Cardiac ventricle fibroblast (primary cell): ENCODE measurements at places on chromosomes 13 and 19. TPM values are rescaled to one million over a fixed set of nuclear protein-coding genes. Genes with fewer than 3 reads are reported as not detected.

GAPDHS gene
- total RNA-seq = not detected in 2 replicates

FUT2 gene
- total RNA-seq = not detected in 2 replicates

CACNA1A gene
- total RNA-seq = 0.93 and 1.1 TPM in 2 replicates

SLC15A1 gene
- total RNA-seq = not detected in 2 replicates

SYCN gene
- total RNA-seq = not detected in 2 replicates

PSG1 gene
- total RNA-seq = not detected in 2 replicates

ZNF420 gene
- total RNA-seq = 3.3 and 3.4 TPM in 2 replicates
